ENCODE measurements at places on chromosomes 5 and 9.
A peak's percentile ranks its signal among the peaks of the same experiment; 100 is the strongest.

DNA sequence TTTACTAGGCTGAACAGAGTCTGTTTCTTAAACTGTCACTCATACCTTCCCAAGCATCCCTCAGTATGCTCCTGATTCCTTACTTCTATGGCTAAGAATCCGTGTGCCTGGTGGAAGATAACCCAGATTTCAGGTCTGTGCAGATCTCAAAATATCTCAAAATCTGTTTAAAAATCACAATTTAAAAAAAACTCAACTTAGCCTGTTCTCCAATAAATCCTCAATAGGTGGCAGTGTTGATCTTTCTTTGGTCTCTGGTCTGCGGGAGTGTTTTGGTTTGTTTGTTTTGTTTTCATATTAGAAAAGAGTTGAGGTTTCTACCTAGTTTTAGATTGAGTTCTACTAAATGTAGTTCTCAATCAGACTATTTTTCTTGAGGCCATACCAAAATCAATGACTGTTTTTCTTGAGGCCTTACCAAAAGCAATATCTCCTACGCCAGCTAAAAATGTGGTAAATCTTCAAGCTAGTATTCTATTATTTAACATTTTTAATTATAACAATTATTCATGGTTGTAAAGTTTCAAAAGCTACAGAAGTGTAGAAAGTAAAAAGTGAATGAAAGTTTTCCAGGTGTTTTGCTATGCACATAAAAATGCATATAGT lies 57.9 kb downstream of the TGFBR1 start:
- DNase-seq, result peak; percentile 48

DNA sequence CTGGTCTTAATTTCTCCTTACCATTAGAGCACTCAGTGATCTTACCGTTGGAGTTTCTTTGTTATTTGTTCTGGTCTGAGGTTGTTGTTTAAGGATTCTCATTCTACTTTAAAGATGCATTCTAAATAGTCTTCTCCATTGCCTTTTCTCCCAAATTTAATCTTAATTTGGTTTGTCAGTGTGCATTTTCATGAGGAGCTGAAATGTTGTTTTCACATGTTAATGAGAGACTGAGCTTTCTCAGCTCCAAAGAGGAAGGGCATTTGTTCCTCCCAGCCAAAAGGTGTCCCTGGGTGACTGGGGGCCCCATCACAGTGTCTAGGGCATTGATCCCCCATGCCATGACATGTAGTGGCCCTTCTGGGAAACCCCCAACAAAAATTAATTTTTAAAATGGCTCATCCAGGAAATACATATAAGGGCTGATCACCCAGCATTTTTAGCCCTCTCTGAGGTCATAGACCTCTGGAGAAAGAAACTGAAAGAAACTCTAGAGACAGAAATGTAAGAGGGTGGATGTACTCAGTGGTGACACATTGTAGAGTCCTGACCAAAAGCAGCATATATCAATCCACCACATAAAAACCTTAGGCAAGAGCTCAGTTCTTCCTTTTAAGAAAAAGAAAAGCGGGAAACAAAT lies 240.4 kb upstream of the RAI14 start:
- DNase-seq, result peak; percentile 43

DNA sequence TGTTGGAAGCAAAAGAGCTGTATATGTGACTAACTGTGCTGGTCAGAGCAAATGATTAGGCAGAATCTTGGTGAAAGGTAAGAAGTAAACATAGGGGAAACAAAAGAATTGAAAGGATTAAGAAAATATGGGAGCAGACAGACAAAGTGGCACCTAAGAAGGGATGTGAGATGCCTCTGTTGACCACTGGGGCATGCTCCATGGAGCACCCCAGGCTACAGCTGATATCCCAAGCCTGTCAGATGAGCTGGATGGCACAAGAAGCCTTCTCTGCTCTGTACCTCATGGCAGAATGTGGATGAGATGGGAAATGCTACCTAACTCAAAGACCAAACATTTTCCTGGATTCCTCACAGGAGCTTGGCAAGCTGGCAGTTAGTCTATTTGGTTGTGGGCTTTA lies 89.3 kb upstream of the SLIT3 start:
- DNase-seq, result no peak

GRCh38 chr5:124986667-124987066 lies 240.2 kb upstream of the ZNF608 start:
- no peak for DNase-seq

DNA sequence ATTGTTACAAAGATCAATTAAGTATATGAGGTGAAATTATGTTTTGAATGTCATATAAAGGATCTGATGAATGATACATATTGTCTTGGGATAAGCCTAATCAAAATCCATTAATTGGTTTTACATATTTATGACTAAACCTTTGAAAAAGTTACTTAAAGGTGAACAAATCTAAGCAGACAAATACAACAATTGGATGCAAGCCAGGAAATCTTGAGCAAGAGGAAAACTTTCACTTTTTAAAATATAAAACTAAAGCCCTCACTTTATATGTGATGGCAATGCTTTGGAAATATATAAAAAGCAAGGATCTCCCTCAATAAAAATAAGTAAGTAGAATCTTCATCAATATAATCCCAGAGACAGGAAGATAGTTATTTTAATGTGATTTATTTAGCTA lies 80.1 kb downstream of the EDIL3 start:
- no peak for DNase-seq

DNA sequence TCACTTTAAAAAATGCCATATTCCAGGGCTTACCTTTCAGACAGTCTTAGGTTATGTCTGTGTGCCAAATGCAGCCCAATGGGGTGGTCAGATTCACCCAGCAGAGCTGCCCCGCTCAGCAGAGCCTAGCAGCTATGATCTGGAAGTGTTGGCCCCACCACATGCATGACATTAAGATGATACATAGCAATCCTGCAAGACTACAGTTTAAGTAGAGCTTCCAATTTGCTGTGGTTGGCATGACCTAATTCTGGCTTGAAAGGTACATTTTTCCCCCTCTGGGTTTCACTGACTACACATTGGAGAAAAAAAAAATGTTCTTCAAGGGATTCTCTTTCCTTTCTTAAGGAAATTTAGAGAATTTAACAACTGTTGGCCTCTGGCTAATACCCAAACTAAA lies 22.5 kb downstream of the MEF2C start:
- DNase-seq, result peak; percentile 62

- no peak for DNase-seq
Measured at GRCh38 chr5:81786991-81787390, 36.1 kb upstream of the SSBP2 start.

GRCh38 chr5:33008751-33009418 lies 297.8 kb downstream of the NPR3 start:
- no peak for DNase-seq

- peak; percentile 18 for DNase-seq
Measured at GRCh38 chr9:75551861-75552260, 338.6 kb upstream of the PCSK5 start.

DNA sequence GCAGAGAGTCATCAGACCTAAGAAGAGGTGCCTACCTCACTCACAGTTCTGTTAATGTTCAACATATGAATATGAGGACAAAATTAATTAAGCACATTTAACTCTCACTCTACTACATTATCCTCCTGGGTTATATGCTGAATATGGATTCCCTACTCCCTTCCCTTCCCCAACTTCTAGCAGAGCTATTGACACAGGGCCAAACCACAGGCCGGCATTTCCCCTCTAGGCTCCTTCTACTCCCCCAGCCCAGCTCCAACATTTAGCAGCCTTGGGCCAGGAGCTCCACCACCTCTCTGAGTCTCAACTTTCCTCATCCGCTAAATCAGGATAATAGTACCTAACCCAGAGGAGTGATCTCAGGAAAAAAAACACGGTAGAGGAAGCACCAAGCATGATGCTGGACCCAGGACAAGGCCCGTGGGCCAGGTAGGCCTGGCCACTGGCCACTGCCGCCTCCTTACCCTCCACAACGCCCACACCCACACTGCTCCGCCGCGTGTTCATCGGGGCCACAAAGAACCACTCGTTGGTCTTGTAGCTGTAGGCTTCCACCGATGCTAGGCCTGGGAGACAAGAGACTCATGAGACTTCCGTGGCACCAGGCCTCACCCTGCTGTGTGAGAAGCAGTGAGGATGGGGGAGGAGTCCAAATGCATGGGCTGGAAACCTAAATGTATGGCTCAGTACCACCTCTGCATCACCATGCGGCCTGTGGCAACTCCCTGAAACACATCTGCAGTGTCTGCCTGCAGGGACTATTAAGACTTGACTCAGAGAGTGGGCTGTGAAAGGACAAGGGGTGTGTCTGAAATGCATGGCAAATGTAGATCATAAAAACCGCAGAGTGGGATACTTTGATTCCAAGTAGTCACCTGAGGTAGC lies 98.8 kb downstream of the KLHL3 start:
- no peak for DNase-seq

DNA sequence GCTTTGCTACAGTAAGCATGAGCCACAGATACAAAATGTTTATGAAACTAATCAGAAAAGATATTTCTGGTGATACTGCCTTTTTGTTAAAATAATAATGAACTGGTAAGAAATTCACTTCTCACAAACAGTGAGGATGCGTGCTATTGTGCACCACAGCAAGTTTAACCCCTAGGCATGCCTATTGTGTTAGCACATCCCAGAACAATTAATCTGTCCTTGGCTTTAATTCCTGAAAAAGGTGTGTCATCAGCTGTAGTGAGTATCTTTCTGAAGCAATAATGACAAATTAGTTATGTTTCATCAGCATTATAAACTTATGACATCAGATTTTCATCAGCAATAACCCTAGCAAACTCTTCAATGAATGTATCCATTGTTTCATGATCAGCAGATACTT lies 1307.2 kb downstream of the EFNA5 start:
- no peak for DNase-seq

DNA sequence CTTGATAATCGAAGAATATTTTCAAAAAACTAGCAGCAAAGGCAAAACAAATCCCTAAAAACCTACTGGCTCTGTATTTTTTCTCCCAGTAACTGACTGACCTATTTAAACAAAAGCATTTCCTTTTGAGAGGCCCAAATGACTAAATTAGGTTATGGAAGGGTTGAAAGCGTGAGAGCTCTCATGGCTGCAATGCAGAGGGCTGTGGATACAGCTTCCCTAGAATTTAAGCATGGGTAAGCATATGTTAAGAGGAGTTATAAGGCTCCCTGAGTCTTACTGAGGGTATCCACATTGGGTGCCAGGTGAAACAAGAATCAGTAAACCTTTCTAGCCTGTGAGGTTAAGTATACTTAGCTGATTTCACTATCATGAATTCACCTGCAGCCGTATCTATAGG lies 32.3 kb downstream of the SHISAL2B start:
- no peak for DNase-seq

GRCh38 chr5:57594436-57594835 lies 111.8 kb upstream of the ACTBL2 start:
- no peak for DNase-seq

- DNase-seq, result peak; percentile 70
Measured at GRCh38 chr9:84397151-84397728, 56.7 kb upstream of the SLC28A3 start.

DNA sequence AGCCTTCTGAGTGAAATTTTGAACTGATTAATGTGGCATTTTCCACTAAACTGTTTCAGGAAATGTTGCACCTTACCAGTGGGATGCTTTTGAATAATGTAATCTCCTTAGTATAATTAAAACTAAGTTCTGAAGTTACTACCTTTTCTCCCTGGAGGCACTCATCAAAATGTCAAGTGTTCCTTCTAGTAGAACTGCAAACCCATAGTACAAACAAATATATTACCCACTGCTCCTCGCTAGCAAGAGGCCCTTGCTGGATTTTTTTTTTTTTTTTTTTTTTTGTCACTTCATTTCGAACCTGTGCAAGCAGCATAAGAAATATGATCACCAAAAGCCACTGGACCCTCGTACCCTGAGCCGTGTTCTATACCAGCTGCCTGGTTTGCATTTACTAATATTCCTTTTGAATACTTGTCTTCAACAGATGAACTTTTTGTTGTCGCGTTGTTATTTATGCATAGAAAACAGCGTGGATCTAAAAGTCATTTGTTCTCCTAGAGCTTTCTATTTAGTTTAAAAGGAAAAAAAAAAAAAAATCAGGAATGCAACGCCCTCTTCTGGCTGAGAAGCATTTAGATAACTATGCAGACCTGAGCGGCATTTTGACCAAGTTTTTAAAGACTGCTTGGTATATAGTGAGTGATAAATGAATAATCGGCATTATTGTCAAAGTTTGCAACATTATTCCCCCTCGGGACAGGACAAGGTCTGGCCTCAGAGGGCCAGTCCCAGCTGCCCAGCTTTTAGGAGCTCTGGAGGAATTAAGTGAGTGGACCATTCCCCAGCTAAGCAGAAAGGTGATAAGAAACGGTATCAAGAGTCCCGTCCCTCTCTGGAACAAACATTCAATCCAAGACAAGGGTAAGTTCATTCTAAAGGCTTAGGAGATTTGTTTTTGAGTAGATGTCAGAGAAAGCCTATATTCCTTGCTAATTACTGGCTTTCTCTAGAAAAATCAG lies 162.5 kb upstream of the KIF2A start:
- peak; percentile 48 for DNase-seq

GRCh38 chr9:116646661-116647514 lies 40.2 kb upstream of the TRIM32 start:
- DNase-seq, result peak; percentile 73

- no peak for DNase-seq
Measured at GRCh38 chr5:91742550-91742949, 359.4 kb upstream of the ARRDC3 start.

DNA sequence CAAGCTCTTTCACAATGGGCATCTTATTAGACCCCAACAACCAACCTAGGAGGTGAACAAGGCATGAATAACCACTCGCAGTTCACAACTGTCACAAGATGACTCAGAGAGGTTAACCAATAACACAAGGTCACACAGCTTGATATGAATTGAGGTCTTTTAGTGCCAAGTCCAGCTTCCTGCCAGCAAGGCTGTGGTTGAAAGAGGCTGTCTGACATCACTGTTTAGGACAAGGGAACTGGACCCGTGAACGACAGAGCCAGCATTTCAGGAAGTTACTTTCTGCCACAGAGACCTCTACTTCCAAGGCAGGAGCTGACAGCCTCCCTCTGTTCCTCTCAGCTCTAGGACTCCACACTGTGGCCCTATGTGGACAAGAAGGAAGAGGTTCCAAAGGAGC lies 53.4 kb upstream of the ALDH1B1 start:
- peak; percentile 75 for DNase-seq

- no peak for DNase-seq
Measured at GRCh38 chr5:152379331-152379730, 25.7 kb downstream of the NMUR2 start.

GRCh38 chr9:116608064-116608463 lies 79.0 kb upstream of the TRIM32 start:
- DNase-seq, result no peak

DNA sequence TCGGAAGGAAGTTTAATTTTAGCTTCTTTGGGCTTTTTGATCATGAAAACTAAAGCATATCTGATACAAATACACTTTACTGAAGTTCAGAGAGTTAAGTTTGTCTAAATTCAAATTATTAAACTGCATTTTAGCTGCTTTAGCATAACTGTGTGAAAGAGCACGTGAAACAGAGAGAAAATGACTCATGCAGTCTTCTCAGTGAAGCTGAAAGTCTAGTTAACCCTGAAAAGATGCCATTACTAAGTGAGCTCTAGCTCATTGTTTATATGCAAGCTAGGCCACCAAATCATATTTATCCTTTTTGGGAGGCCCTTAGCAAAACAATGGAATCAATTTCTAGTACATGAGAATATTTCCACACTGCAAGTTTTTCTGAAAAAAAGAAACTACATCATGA lies 27.6 kb downstream of the TPD52L3 start:
- peak; percentile 28 for DNase-seq

- no peak for DNase-seq
Measured at GRCh38 chr9:133677126-133678010, 41.2 kb downstream of the DBH start.
